ENCODE measurements at places on chromosomes 2 and 18.

GRCh38 chr2:127347015-127347414 lies 40.8 kb downstream of the MAP3K2 start:
- DNase-seq, result no peak

DNA sequence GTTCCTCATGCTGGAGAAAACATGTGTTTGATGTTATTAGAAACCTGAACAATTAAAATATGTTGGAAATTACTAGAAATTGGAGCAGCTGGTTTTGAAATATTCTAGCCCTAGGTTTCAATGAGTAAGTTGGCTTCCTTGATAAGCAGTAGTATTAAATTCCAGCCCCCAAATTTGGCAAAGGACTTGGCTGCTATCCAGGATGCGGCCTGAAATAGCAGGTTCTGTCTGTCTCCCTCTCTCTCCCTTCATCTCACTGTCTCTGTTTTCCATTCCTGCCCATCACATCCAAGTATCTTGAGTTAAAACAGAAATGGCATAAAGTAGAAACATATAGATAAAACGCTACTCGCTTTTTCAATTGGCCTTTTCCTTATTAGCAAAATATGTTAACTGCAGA lies 20.9 kb upstream of the GPR45 start:
- no peak for DNase-seq

GRCh38 chr18:61869636-61870035 lies 23.2 kb downstream of the RNF152 start:
- DNase-seq, result peak; percentile 13

GRCh38 chr18:42001801-42002200 lies 46.8 kb downstream of the PIK3C3 start:
- DNase-seq, result no peak

GRCh38 chr2:185668710-185669109 lies 69.9 kb upstream of the FSIP2 start:
- no peak for DNase-seq

GRCh38 chr2:224175538-224175937 lies 136.5 kb upstream of the SERPINE2 start:
- no peak for DNase-seq

DNA sequence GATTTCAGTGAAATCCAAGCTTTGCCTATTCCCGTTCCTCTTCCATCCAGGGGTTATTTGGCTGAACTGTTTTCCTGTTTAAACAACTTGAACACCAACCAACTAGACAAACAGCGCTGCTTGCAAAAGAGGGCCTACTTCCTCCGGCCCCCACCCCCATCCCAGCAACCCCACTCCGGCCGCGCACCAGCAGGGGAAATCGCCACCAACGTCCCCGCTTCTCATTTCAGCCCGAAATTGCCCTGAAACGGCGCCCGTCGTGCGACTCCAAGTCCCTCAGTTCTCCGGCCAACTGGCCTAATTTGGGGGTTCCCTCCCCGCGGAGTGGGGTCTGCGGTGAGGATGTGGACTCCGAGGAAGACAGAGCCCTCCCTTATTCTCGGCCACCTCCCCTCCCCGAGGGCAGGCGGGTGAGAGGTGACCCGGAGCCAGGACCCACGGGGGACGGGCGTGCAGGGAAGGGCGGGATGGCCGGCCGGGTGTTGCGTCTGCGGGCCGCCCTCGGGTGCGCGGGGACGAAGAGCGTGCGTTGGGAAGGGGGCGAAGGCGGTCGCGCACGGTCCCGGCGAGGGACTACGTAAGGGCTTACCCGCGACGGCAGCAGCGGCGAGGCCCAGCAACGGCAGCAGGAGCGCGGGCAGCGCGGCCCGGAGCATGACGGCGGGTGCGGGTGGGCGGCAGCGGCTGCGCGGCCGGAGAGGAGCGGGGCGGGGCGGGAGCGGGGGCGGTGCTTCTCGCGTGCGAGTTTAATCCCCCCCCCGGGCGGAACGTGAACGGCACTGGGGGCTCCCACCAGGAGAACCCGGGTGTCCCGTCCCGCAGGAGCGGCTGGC lies at the start of gene CD302:
Gene CD302, minus strand, starts transcription at position 666 of the 833 bp plus-strand sequence. Its CDS starts 10 bp downstream, at position 656.
- DNase-seq, result peak; percentile 75

DNA sequence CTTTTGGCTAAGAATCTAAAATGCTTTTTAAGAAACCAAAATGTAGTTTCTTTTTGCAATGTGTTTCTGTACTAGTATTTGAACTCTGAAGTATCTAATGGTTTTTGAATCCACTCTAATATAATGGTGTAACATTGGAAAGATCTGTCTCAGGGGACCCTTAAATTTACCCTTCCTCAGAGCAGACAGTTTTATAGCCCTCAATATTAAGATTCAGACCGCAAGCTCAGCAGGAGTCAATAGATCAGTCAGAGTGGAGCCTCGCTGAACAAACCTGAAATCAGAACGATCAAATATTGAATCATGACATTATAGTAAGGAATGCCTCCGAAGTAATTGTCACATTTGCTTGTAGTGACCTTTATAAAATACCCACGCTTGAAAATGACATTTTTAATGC lies 18.3 kb downstream of the SGPP2 start:
- no peak for DNase-seq

DNA sequence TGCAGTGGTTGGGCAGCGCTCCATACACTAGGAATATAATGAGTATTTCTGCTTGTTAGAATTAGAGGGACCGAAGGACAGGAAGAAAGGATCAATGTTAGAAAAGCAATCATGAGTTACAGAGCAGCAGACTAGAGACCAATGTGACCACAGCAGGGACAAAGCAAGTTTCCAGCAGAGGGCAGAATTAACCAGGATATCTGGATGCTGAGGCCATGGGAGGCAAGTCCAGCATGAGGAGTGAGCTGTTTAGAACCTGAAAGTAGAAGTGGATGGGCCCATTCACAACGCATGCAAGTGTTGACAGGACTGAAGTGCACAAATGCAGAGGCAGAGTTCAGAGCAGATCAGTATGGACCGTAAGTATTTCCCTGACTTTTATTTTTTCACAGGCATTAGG lies 910.4 kb upstream of the GYPC start:
- peak; percentile 39 for DNase-seq

DNA sequence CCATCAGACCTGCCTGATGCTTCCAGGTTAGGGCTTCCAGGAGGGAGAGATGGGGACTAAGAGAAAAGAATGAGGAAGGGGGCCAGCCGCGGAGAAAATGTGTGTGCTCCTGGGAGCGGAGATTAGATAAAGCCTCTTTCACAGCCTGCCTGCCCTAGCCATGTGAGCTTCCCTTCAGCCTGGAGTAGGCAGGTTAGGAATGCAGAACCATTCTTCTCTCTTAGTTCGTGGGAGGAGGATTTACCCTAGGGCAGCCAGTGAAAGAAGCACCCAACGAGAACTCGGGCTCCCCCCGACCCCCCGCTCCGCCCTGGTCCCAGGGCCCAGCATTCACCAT lies 36.1 kb downstream of the POMC start:
- no peak for DNase-seq

- no peak for DNase-seq
Measured at GRCh38 chr2:178908810-178909209, 101.6 kb upstream of the TTN start.

GRCh38 chr2:169221745-169222369 lies 140.5 kb downstream of the LRP2 start:
- DNase-seq, result no peak

GRCh38 chr2:98156304-98156703 lies 69.3 kb downstream of the VWA3B start:
- DNase-seq, result no peak

GRCh38 chr18:68797871-68798270 lies at the start of gene CCDC102B:
Gene CCDC102B, plus strand, starts transcription at chr18:68798080. Its CDS starts 38,684 bp downstream, at chr18:68836764.
- DNase-seq, result no peak

DNA sequence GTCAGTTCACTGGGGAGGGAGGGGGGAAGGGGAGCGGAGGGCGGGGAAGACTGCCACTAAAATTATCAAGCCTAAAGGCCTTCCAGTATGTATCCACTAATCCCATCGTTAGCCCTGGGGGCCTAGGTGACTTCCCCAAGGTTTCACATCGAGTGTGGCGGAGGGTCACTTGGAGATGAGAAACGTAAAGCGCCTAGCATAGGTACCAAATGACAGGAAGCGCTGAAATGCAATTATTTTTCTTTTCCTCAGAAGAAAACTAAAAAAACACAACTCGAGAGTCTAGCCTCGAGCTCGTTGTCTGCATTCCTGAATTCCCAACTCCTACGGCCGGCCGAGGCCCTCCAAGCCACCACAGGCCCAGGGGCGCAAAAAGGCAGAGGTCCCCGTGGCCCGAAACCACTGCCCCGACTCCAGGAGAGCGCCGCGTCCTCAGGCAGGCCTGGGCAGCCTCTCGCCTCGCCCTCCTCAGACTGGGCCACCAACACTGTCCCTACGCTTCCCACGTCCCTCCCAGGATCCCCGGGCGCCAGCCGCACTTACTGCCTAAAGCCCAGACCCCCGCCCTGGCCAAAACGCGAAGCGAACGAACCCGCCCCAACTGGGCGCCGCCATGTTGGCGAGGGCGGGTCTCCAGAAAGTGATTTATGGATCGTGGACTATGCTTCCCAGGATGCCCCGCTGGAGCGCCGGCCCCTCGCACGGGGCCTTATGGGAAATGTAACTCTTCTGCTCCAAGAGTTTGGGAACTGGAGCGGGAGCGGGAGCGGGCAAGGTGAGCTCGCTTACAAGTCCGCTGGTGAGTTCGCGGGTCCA lies at the start of gene USP40:
Gene USP40, minus strand, starts transcription at position 642 of the 816 bp plus-strand sequence. CDS start 1,228 bp downstream, outside the sequence.
- peak; percentile 86 for DNase-seq

Data from right lung (tissue), 10 donors.